Activated gamma-delta T cell (primary cell): ENCODE measurements at places on chromosomes 5 and 9.

GRCh38 chr5:148846930-148847329 is 20.5 kb downstream of the ADRB2 start:
- no peak for DNase-seq

GRCh38 chr9:126217797-126218196 is 108.8 kb upstream of the MVB12B start:
- DNase-seq: no peak

GRCh38 chr5:111641533-111642233 is 115.3 kb downstream of the NREP start:
- no peak for DNase-seq

GRCh38 chr5:118692811-118693342 is 295.5 kb downstream of the DTWD2 start:
- DNase-seq: no peak

DNA sequence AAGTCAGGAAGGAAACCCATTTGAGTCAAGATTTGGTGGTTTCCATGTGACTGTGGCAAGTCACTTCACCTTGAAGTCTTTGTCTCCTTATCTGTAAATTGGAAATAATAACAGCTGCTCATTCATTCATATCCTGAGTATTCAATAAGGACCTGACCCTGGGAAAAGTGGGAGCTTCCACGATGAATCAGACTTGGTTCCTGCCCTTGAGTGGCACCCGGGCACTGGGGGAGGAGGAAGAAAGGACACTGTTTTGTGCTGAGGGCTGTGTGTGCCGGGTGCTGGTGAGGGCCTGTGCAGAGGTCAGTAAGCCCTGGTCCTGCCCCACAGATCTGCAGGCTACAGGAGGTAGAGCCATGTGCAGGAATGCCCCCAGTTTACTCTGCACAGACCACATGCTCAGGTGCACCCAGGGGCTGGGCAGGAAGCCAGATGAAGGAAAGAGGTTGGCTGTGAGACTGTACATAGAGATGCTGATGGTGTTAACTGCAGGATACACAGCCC is 6.8 kb downstream of the NDST1 start:
- DNase-seq: no peak

DNA sequence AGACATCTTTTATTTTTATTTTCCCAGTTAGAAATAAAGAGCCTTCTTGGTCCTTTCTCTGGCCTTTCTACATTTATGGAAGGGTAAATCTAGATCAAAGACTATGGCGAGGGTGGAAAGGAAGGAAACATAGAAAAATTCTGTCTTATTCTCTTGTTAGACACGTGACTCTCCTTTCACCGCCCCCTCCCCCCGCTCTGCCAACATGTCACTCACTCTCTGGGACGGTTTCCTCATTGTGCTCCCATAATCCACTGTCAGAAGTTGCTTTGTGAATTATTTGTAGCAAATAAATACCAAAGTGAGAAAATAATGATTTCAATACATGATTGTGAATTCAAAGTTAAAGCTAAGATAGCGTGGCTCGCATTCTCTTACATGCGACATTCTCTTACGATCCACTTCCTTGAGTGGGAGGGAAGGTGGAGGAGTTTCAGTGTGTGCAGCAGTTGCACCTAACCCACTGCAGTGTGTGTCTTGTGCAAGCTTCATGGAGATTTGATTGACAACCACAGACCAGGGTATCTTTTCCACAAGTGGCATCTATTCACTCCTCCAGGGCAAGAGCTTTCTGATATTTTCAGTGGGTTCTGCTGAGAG is 423.0 kb upstream of the KIF2A start:
- no peak for DNase-seq

DNA sequence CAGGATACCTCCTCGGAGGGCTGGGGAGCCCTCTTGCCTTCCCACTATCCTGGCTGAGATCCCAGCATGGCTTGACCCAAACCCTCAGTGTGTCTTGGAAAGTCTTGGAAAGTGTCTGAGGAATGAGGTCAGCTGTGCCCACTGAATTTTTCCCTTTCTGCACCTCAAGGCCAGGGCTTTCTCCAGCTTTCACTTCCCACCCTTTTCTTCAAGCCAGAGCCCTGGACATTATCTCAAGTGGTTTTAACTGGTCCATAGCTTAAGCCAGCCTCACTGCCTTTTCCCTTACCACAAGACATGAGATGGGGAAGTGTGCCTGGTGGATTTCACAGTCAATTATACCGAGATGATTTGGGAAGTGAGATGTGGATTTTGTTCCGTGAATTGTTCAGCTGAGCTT is 35.7 kb upstream of the LHX2 start:
- no peak for DNase-seq

DNA sequence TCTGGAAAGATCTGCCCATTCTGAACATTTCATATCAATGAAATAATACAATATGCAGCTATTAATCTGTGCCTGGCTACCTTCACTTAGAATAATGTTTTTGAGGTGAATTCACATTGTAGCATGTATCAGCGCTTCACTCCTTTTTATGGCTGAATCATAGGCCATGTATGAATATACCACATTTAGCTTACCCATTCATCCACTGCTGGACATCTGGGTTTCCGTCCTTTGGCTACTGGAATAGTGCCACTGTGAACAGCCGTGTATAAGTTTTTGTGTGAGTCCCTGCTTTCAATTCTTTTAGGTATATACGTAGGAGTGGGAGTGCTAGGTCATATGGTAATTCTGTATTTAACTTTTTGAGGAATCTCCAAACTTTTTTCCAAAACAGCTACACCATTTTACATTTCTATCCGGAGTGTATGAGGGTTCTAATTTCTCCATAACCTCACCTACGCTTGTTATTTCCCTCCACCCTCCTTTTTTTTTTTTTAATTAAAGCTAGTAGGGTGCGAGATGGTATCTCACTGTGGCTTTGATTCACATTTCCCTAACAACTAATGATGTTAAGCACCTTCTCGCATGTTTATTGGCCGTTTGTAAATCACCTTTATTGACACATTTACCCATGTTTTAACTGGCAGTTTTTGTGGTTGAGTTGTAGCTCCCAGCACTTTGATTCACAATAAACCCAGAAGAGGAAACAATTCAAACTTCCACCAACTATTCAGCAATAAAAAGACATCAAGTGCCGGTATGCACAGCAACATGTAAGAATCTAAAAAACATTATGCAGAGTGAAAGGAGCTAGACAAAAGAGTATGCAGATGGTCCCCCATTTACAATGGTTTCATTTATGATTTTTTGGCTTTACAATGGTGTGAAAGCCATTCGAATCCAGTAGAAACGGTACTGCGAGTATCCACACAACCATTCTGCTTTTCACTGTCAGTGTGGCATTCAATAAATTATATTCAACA is 8.1 kb downstream of the SEMA4D start:
- no peak for DNase-seq

DNA sequence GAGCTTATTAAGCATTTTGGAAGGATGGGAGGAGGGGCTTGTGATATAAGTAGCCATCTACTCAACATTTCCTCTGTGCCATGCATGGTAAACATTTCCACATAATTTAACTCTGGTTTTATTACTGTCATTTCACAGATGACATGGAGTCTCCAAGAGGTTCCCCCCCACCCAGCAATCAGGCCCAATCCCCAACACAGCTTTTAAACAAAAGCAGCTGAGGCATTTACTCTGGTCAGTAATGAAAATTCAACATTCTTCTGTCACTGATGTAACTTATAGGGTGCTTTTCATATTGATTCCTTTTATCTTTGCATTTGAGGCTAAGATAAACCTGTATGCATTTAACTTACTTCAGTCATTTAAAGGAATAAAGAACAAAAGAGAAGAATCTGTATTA is 128.1 kb downstream of the COL23A1 start:
- no peak for DNase-seq

DNA sequence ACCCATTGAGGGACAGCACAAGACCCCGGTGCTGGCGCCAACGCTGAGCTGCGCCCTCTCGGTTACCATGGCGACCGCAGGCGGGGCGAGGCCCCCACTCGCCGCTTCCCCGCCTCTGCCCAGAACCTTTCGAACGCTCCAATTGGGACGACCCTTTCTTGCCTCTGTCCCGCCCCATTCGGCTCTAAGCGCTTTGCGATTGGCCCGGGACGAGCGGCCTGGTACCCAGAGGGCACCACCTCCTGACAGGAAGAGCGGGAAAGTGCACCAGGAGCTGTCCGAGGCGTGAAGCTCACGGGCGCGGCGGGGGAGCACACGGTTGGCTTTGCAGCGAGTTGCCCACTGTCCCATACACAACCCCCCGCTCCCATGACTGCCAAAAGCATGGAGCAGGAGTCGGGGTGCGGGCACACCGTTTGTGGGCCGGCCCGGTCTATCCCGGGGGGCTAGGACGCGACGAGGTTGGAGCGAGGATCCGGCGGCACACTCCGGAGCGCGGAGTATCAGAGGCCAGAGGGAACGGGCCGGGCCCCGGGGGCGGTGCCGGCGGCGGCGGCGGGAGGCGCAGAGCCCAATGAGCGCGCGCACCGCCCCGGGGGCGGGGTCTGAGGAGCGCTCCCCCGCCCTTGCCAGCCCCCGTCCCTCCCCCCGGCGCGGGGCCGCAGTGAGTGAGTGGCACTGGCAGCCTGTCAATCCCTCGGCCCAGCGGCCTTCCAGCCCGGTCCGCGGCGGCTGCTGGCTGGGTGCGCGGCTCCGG is 978 bp upstream of the PBX3 start:
- DNase-seq: peak; percentile 85

- DNase-seq: no peak
Observed at GRCh38 chr9:68961587-68961986, 52.3 kb downstream of the PRKACG start.

GRCh38 chr9:105067895-105068580 is 140.1 kb upstream of the ABCA1 start:
- no peak for DNase-seq

DNA sequence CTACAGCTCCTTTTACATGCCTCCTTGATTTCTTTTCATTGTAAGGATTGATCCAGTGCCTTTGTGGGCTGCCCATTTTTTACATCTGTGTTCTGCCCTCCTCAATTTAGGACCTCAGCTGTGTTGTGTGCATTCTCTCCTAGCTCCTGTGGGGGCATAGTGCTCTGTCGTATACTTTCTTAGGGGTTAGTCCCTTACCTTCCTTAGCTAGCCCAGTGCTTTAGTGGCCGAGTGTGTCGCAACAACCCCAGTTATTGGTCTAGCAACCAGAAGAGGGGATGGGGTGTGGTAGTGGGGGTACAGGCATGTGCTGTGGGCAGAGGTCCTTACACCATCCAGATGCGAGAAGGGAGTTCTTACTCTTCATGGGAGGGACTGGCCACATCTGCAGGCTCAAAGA is 12.1 kb downstream of the MTRR start:
- DNase-seq: no peak

GRCh38 chr5:68046445-68046844 is 169.1 kb upstream of the PIK3R1 start:
- no peak for DNase-seq

- no peak for DNase-seq
Observed at GRCh38 chr9:76414661-76415060, 20.4 kb upstream of the RFK start.

GRCh38 chr9:95096807-95097206 is 220.7 kb downstream of the FANCC start:
- no peak for DNase-seq

DNA sequence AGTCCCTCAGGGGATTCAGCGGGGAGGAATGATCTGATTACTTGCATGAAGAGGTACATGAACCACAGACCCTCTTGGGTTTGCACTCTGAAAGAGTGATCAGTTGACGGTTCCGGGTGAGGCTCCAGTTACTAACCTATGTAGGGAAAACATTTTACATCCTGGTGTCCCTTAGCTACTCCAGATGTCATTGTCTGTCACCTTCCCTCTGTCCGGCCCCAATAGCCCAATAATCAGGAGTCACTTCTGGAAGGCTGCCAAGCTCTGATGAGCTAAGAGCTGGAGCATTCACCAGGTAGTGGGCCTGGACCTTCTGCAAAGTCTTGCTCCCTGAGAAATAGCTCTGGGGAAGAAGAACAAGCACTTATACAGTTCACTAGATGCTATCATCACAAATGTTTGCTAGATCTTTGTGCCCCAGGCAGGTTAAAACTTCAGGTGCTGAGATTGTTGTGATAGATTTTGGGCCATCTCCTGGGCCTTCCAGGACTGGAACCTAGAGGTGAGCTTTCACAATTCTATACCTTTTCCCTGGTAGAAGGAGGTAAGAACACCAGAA is 64.5 kb downstream of the ENTREP1 start:
- no peak for DNase-seq

- no peak for DNase-seq
Observed at GRCh38 chr5:1731091-1731639, 68.5 kb downstream of the MRPL36 start.

DNA sequence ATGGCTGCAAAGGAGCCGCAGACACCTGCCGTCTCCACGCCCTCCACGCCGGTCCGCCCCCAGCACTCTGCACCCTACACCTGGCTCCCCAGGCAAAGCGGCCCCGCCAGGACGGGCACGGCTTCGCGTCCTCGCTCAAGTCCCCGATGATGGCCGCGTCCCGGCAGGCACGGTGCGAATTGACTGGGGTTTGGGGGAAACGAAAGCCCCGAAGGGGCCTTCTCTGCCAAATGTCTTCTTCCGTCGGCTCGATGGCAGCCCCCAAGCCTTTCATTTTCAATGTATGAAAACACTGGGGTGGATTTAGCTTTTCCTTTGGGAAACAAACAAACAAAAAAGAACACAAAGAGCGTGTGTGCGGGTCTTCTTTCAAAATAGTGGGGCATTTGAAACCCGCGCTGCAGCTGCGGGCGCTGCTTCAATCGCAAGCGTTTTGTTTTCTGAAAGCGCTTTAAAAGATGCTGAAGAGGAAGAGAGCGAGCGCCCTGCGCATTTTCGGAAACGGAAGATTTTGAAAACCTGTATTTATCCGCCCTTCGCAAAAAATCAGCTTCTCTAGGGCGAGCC is 160.0 kb downstream of the RMI1 start:
- DNase-seq: no peak

GRCh38 chr5:180082633-180083420 is 11.3 kb upstream of the RNF130 start:
- no peak for DNase-seq

DNA sequence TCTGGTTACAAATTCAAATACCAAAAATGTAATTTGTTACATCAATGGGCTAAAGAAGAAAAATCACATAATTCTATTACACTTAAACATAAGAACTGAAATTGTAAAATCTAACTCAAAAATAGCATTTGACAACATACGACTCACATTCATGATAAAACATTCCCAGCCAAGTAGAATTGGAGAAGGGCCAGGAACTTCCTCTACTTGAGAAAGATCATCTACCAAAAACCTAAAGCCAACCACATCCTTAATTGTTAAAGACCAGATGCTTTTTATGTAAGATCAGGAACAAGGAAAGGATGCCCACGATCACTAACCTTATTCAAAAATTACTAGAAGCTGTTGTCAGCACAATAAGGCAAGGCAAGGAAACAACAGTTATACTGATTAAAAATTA is 1819.8 kb upstream of the C9orf72 start:
- no peak for DNase-seq

DNA sequence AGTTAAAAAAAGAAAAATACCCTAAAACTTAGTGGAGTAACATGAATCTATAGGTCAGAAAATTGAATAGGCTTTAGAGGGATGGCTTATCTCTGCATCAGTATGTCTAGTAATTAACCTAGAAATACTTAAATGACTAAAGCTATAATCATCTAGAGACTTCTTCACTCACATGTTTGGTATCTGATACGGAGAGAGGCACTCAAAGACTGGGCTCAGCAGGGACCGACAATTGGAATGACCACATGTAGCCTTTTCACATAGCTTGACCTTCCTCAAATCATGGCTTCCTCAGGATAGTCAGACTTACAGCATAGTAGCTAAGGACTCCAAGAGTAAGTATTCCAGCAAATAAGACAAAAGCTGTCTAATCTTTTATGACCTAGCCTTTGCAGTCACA is 105.3 kb upstream of the RORB start:
- DNase-seq: no peak

GRCh38 chr9:117081641-117082317 is 333.1 kb downstream of the ASTN2 start:
- no peak for DNase-seq

GRCh38 chr5:12870872-12871539 is 966.8 kb upstream of the CTNND2 start:
- DNase-seq: no peak
